ENCODE measurements at places on chromosomes 12 and 14.

DNA sequence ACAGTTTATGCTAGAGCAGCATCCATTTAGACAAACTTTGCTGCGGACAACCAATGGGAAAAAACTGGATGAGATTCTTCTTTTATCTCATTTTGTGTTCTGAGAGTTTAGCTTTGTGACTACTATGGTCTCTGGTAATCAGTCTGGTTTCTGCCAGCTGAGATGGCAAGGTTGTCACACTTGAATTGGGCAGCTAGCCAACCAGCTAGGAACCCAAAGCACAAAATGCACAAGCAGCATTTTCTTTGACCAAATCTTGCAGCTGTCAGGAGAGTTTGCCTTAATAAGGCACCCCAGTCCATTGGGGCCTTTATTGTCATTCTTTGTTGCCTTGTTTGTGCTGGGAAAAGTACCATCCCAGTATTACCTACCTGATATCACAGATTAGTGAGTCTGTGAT lies 34.0 kb upstream of the ETV6 start:
- no peak for DNase-seq

DNA sequence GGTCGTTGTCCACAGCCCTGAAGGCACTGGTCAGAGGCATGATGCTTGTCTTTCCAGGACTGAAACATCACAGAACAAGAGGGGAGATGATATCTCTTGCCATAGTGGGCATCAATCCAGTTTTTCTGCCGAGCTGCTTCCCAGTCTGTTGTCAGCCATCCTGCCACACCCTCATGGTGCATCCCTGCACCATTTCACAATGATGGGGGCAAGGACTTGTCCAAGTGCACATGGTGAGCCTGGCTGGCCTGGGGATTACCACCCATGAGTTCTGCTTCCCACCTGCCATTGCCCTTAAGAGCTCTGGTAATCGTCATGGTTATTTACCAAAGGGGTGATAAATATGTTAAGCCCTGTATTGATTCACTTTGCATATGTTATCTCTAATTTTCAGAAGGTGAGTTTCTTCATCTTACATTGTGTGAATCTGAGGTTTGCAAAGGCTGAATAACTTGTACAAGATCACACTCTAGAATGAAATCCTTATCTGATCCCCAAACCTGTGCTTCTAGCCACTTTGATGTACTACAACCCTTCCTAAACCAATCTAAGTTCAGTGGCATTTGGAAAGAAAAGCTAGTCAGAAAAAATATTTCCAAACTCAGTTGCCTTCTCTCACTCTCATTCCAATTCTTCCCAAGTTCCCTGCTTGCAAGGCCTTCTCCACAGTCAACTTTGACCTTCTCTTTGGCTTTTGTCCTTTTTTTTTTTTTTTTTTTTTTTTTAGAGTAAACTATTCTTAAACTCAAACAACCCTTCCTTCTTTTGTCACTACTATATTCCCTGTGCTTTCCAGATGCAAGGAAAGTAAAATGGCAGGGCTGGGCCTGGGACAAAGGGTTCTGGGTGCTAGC lies 2.3 kb downstream of the AVIL start:
- DNase-seq, result no peak

- DNase-seq, result no peak
Observed at GRCh38 chr12:128091101-128091720, 175.8 kb upstream of the TMEM132C start.

- DNase-seq, result no peak
Observed at GRCh38 chr12:102638777-102639176, 158.4 kb upstream of the IGF1 start.

- no peak for DNase-seq
Observed at GRCh38 chr12:131923260-131923659, 5.8 kb upstream of the PUS1 start.

- no peak for DNase-seq
Observed at GRCh38 chr12:6378709-6379472, 3.5 kb upstream of the SCNN1A start.

GRCh38 chr12:86117711-86118110 lies 138.5 kb downstream of the MGAT4C start:
- no peak for DNase-seq

DNA sequence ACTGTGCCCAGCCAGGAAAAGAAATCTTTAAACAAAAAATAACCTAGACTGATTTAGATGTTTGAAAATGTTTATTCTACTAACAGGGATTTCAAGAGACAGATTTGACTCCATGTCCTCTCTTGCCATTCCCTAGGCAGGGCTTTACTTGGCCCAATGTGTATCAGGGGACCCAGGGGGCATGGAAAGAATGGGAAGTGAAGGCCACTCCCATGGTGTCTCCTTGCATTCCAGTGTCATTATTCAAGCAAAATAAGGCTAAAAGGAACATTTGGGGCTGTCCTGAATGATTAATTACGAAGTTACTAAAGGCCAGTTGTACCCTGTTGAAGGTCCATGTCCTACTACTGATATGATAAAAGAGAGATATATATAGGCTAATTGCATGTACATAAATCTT lies 151.9 kb upstream of the ATF7IP start:
- no peak for DNase-seq

DNA sequence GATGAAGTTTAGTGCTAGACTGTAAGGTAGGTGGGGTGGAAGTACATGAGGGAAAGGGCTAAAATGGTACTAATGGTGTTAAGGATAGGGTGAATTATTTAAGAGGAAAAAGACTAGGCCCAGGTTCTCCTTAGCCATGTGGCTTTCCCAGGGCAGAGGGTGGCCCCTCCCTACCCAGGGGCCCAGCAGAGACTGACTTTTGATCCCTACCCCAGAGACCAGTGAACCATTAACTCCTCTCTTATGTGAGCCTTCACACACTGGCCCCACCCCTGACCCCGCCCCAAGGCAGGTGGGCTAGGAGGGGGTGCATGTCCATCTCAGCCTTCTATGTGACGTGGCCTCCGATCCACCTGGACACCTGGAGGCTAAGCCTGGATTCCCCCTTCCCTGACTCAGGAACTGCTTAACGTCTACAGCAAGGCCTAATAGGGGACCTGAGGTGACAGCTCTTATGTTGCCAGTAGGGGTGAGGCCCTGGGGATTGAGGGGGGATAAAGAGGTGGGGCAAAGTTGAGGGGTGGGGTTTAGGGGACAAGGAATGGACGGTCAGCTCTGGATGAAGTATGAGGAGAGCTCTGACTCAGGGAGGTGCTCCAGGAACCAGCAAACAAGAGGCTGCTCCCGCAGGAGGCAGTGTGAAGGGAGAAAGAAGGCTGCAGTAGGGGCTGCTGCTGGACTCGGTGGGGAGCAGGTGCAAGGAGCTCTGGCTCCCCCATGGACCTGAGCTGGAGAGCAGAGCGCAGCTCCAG lies 757 bp downstream of the SLC39A5 start:
- no peak for DNase-seq

DNA sequence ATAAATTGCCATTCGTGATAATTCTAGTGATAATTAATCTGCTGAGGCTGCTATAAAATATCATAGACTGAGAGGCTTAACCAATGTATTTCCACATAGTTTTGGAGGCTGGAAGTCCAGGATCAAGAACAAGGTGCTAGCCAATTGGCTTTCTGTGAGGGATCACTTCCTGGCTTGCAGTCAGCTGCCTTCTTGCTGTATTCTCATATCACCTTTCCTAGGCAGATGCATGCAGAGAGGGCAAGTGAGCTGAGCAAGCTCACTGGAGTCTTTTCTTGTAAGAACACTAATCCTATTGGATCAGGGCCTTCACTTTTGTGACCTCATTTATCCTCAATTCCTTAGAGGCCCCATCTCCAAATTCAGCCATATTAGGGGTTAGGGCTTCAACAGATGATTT lies 640.7 kb downstream of the DIO2 start:
- DNase-seq, result no peak

DNA sequence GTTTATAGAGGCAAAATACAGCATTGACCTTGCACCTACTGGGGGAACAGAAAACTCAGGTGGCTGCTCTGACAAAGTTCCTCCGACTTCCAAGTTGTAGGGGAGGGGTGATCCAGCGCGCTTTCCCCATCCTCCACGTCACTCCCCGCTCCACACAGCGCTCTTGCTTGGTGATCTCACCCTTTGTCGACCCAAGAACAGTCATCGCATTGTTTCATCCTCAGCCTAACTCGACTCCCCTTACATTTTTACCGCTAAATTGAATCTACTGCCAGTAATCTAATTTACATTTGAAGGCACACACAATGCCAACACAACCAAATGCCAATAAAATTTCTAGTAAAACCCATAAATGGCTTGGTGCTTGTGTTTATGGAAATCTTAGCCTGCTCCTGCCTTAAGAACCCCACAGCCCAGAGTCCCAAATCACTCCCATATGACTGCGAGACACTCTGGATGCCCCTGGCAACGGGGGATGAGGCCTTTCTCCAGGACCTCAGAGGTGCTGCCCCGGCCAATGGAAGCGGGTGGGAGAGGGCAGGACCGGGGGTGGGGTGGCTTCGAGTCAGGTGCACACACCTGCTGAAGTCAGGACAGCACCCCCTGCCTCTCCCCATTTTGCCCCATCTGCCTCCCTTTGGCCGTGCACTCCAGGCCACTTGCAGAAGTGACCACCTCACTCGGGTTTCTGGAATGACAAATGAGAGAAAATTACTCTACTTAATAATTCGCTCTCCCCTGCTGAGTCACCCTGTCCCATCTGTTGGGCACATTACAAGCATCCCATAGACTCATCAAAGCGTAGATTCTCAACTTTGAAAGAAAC lies 98.2 kb upstream of the GSC start:
- no peak for DNase-seq

DNA sequence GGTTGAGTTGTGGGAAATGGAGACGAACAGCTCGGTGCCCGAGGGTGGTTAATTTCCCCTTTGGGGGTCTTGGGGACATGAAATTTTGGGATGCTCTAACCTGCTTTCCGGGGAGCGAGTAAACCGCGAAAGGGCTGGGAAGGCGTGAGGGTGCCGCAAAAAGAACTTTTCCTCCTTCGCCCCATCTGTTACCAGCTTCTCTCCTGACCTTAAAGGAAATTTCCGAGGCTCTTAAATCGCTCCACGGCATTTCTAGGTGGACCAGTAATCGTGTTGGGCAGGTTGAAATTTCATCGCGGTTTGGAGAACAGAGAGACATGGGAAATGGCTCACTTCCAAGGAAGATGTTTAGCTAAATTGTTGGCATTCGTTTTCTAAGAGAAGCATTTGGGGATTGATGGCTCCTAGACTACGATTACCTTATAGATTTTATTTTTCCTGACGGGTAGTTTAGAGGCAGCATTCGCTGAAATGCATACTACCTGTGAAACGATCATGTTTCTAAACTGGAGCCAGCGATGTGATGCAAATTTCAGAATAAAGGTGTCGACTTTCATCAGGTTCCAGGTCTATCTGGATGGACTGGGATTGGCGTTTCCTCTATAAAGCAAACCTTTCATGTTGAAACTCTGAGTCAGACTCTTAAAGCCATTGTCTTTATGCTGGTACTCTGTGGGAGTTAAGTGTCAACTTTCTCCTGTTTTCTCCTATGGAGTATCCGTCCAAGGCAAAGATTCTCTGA lies 414.5 kb downstream of the PCNX1 start:
- peak; percentile 19 for DNase-seq

GRCh38 chr14:36773136-36773540 lies 111.5 kb downstream of the PAX9 start:
- no peak for DNase-seq

- no peak for DNase-seq
Observed at GRCh38 chr12:42670719-42671118, 81.2 kb upstream of the PRICKLE1 start.

DNA sequence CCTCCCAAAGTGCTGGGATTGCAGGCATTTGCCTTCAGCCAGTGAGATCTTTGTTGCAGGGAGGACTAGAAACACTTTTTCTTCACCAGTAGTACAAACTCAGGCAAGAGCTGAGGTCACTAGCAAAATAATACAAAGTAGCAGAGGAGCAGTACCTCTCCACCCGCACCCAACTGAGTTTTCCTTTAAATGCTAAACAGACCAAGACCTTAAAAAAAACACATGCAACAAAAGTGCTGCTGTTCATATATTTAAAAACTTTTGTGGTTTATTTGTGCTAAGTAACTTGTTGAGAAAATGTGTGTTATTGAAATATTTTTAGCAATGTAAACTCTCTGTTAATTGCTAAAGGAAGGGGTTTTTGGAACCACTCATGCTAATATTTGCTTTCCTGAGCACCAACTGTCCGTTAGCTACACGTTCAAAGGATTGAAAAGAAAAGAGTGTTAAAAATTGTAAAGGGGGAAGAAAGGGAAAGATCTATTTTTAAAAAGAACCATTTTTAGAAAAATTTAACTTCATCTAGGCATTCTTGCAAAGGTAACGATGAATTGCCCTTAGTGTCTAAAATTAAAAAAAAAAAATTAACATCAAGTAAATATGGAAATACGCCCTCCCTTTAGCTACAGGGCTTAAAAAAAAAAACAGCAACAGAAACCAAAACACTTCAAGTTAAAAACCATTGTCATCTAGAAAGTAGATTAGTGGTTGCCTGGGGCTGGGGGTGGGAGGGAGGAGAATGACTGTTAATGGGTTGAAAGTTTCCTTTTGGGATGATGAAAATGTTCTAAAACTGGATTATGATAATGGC lies 114.0 kb upstream of the KRAS start:
- no peak for DNase-seq

DNA sequence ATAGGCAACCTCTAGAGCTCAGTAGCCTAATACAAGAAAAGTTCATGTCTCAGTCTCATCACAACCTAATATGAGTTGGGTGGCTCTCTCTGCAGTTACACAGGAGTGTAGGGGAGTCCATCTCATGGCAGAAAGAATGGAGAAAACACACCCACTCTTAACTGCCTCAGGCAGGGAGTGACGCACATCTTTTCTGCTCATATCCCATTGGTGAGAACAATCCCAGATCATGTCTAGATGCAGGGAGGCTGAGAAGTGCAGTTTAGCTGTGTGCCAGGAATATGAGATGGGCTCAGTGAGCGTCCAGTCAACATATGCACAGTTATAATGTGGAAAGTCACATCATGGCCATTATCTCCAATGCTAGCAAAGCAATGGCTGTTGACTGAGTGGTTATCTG lies 59.3 kb upstream of the KCNA5 start:
- DNase-seq, result no peak

DNA sequence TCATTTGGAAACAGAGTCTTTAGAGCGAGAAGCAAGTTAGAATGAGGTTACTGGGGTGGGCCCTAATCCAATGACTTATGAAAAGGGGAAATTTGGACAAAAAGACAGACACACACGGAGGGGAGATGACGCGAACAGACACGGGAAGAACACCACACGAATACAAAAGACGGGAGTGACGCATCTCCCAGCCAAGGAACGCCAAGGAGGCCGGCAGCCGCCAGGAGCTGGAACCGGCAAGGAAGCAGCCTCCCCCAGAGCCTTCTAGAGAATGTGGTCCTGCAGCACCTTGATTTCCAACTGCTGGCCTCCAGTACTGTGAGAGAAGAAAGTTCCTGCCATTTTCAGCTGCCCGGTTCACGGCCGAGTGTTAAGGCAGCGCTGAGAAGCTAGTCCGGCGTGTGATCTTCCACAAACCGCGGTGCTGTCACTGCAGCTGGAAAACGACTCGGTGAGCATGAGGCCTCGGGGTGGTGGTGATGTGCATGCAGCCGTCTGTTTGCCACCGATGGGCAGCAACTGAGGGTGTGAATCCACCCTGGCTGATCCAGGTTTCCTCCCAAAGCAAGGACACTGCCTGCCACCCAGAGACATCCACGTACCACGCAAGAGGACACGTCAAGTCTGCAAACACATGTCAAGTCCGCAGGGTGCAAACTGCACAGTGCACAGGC lies 124.5 kb downstream of the NCOR2 start:
- DNase-seq, result no peak
